Neural progenitor cell (in vitro differentiated cells): ENCODE measurements at places on chromosomes 7 and 10. TPM values are rescaled to one million over a fixed set of nuclear protein-coding genes. Genes with fewer than 3 reads are reported as not detected.
A peak's percentile ranks its signal among the peaks of the same experiment; 100 is the strongest.

- no peaks in the 10 kb centered on the region for H3K4me1 ChIP-seq
- H3K36me3 ChIP-seq, result no peaks in the 10 kb centered on the region
- no peak overlapping the region for H3K27ac ChIP-seq
- no peaks in the 10 kb centered on the region for H3K27me3 ChIP-seq
Measured at GRCh38 chr10:47078393-47079203, 167.4 kb downstream of the PTPN20 start.

NUTM2B gene
- 0.41 and 0.43 TPM in 2 replicates for total RNA-seq

- no peak for DNase-seq
- no peak overlapping the region for H3K4me3 ChIP-seq
- no peaks in the 10 kb centered on the region for H3K4me1 ChIP-seq
Measured at GRCh38 chr7:39509436-39509835, 56.8 kb upstream of the YAE1 start.

DNA sequence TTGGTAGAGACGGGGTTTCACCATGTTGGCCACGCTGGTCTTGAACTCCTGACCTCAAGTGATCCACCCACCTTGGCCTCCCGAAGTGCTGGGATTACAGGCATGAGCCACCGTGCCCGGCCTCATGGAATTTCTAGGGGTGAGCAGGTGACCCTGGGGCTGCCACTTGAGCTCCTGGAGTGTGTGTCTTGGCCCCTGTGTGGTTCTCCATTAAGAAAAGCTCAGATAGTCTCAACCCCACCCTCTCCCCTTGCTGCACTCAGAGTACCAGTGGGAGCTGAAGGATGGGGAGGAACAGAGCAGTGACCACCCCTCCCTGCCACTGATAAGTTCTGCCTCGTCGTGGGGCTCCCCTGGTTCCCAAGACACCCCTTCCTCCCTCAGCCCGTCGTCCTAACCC is 45.3 kb downstream of the RCC1L start:
- H3K4me1 ChIP-seq, result no peaks in the 10 kb centered on the region
- no peaks in the 10 kb centered on the region for H3K36me3 ChIP-seq
- no peaks in the 10 kb centered on the region for H3K27me3 ChIP-seq

GRCh38 chr10:110358869-110359629 is 54.3 kb upstream of the SMNDC1 start:
- H3K4me1 ChIP-seq, result peaks cover 10% of the 10 kb centered on the region
- no peak overlapping the region for H3K27ac ChIP-seq
- no peaks in the 10 kb centered on the region for H3K36me3 ChIP-seq
- no peaks in the 10 kb centered on the region for H3K27me3 ChIP-seq

DNA sequence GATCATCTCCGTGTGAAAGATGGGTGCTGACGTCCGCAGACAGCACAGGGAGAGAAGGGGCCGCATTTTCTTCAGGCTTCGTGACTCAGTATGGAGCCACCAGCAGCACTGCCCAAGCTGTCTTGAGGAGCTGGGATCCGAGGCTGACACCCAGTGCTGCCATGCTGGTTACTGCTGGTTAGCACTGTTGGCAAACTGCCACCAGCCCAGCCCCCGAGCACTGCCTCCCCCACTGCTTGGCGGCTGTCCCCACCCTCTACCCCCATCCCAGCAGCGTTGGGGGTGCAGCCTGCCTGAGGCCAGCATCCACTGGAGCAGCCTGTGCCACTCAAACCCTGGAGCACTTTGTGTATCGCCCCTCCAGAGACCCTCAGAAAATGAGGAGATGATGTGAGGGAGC is 35.8 kb upstream of the EN2 start:
- no peak overlapping the region for H3K4me3 ChIP-seq
- H3K4me1 ChIP-seq, result no peaks in the 10 kb centered on the region
- no peaks in the 10 kb centered on the region for H3K36me3 ChIP-seq
- H3K27me3 ChIP-seq, result peaks cover 56% of the 10 kb centered on the region
- no peak overlapping the region for H3K27ac ChIP-seq
- no peak for DNase-seq

DNA sequence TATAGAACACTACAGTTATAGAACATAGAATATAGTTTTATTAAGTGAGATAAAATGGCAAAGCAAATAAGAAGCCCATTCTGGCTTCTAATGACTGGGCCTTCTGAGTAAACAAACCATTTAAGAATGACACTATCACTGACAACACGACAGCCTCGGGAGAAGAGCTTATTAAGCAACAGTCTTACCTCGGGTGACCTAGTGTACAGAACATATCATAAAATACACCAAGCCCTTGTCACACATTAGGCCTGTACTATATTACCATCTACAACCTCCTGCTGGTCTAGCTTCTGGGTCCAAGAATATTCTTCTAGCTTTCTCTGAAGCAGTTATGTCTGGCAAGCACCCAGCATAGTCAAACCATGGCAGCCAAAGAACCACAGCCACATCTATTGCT is 32.0 kb downstream of the CCDC186 start:
- no peak overlapping the region for H3K27ac ChIP-seq
- no peaks in the 10 kb centered on the region for H3K36me3 ChIP-seq
- no peaks in the 10 kb centered on the region for H3K4me1 ChIP-seq
- no peak overlapping the region for H3K4me3 ChIP-seq
- no peak for DNase-seq
- H3K27me3 ChIP-seq, result no peaks in the 10 kb centered on the region

- H3K27me3 ChIP-seq, result no peaks in the 10 kb centered on the region
- H3K36me3 ChIP-seq, result no peaks in the 10 kb centered on the region
- peak overlapping the region; percentile 46 for H3K27ac ChIP-seq
- peak; percentile 40 for DNase-seq
Measured at GRCh38 chr10:52331638-52332364, 17.7 kb downstream of the DKK1 start.

FXYD4 gene
- total RNA-seq, result not detected in 2 replicates

DNA sequence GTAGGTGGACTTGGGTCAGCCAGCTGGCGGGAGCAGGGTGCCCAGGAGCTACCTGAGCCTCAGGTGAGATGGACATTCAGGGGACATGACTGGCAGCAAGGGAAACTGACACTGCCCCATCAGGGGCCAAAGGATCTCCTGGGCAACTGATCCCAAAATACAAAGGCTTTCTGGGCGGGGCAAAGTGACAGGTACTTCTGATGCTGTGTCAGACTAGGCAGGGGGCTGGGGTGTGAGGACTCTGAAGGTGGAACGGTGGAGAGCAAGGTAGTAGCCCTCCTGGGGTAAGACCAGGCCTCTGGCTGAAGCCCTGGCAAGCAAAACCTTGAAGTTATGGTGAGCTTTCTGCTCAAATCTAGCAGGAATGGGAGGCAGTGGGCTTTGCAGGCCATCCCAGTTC is 4.4 kb downstream of the OPN4 start:
- H3K27ac ChIP-seq, result no peak overlapping the region
- no peaks in the 10 kb centered on the region for H3K27me3 ChIP-seq
- H3K4me3 ChIP-seq, result no peak overlapping the region
- DNase-seq, result no peak
- no peaks in the 10 kb centered on the region for H3K4me1 ChIP-seq

DNA sequence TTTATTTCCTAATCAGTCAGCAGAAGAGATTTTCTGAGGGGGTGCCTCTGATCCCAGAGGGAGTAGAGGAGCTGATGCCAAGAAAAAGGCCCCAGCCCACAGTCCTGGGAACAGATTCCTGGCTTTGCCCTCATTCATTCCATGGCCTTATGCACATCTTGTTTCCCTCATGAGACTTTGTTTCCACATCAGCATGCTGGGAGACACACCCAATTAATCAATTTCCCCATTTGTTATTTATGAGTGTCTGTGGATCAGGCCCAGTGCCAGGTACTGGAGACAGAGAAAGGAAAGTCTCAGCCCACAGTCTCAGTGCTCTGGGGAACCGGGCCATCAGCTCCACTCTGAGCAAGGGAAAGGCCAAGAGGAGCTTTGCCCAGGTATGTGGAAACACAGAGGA is 496.2 kb upstream of the ZMIZ1 start:
- no peak for DNase-seq
- peaks cover 7% of the 10 kb centered on the region for H3K4me1 ChIP-seq
- H3K36me3 ChIP-seq, result no peaks in the 10 kb centered on the region
- H3K27me3 ChIP-seq, result no peaks in the 10 kb centered on the region
- no peak overlapping the region for H3K4me3 ChIP-seq
- no peak overlapping the region for H3K27ac ChIP-seq

DNA sequence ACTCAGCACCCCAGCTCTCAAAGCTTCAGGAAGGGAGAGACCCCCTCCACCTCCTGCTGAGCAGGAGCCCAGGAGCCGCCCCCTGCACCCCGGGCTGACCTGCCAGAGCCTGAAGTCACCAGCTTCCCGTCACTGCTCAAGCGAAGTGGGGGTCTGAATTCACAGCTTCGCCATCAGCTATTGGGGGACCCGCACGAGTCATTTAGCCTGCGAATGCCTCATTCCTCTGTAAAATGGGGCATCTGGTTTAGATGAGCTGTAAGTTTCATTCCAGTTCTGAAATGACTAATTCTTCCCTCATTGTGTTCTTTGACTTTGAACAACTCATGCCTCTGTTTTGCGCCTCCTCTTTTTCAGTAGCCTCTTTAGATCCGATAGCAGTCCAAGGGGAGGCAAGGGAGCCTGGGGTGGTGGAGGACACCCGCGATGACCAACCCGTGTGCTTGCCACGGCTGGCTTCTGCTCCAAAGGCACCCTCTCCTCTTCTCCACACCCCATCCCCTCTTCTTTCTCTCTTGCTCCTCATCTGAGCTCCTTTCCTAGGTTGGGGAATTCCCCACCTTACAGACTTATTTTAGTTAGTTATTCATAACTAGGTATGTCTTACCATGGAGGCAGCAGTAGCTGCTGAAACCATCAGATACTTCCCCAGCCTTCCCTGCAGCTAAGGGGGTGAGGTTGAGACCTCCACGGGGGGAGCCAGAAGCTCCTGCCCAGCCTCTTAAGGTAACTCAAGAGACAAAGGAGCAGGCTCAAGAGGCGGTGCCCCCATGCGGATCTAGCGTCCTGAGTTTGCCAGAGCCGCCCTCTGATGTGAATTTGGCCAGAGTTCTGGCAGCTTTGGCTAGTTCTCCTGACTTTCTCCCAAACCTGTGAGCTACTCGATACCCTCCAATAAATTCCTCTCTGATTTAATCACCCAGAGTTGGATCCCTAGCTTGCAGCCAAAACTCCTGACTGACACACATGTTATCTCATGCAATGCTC is 47.7 kb downstream of the RBM17 start:
- no peaks in the 10 kb centered on the region for H3K36me3 ChIP-seq
- H3K27me3 ChIP-seq, result no peaks in the 10 kb centered on the region
- DNase-seq, result no peak
- H3K27ac ChIP-seq, result no peak overlapping the region
- H3K4me3 ChIP-seq, result no peak overlapping the region
- peaks cover 21% of the 10 kb centered on the region for H3K4me1 ChIP-seq

DNA sequence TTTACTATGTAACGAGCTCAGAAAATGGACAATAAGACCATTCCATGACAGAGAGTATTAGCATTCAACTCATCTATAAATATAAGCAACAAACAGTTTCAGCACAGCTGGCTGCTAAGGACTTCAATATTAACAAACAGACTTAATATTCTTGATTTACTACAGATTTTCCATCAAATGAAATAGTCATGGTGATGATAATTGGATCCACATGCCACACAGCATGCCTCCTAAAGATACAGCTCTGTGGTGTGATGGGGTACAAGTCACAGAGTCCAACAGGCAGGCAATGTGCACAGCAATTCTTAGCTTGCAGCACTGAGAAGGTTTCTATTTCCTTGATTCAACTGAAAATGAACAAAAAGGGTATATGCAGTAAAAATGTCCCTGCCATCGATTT is 54.0 kb downstream of the DOCK4 start:
- H3K27ac ChIP-seq, result no peak overlapping the region
- H3K27me3 ChIP-seq, result no peaks in the 10 kb centered on the region
- no peaks in the 10 kb centered on the region for H3K36me3 ChIP-seq
- peaks cover 5% of the 10 kb centered on the region for H3K4me1 ChIP-seq

DNA sequence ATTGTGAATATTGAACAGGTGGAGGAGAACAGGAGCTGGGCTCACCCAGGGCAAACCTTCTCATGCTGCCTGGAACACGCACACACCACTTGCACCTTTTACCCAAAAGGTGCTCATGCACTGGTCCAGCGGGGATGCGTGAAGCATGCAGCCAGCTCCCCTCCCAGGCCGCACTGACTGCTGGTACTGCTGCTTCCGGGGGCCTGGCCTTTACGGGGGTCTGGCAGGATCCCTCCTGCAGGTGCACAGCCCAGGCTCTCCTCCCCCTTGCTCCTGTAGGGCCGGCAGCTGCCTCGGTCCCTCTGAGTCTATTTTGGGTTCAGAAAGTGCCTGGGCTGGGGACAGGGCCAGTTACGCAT is 221.7 kb downstream of the DNAJB6 start:
- H3K4me3 ChIP-seq, result no peak overlapping the region
- no peaks in the 10 kb centered on the region for H3K27me3 ChIP-seq
- H3K36me3 ChIP-seq, result no peaks in the 10 kb centered on the region

GRCh38 chr7:27079234-27079975 is 16.4 kb downstream of the HOXA1 start:
- H3K36me3 ChIP-seq, result no peaks in the 10 kb centered on the region
- no peak overlapping the region for H3K27ac ChIP-seq
- H3K4me3 ChIP-seq, result no peak overlapping the region

GRCh38 chr10:46248651-46249146 is 38.1 kb upstream of the ANTXRL start:
- DNase-seq, result no peak
- H3K36me3 ChIP-seq, result no peaks in the 10 kb centered on the region

TACR2 gene
- total RNA-seq, result not detected in 2 replicates

GPER1 gene
- 1.2 and 1.3 TPM in 2 replicates for total RNA-seq
